AG09309 (cell line): ENCODE measurements at places on chromosomes 16 and 17.

DNA sequence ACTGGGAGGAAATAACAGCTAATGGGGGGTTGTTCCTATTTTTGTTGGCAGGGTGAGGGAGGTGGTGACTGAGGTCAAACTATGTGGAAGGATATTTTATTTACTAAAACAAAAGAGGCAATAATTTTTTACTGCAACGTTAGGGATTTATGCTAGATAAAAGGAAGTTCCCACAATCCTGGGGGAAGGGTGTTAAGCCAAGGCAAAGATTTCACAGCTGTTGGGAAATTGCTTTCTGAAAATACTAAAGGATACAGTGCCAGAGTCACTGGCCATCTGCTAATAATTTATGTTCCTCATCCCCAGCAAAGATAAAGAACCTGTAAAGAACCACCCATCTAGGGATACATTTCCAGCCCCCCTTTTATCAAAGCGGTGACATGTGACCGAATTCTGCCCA lies 756.0 kb upstream of the RBFOX1 start:
- DNase-seq, result no peak

GRCh38 chr17:64232466-64233262 lies 30.4 kb downstream of the TEX2 start:
- no peak for DNase-seq

- DNase-seq, result no peak
These were observed 1.2 kb upstream of the FDXR start for GRCh38 chr17:74873874-74874614.

GRCh38 chr17:50659179-50659578 lies 24.5 kb downstream of the ABCC3 start:
- DNase-seq, result no peak

- DNase-seq, result no peak
These were observed 631 bp downstream of the NXPH3 start for GRCh38 chr17:49576088-49576916.

DNA sequence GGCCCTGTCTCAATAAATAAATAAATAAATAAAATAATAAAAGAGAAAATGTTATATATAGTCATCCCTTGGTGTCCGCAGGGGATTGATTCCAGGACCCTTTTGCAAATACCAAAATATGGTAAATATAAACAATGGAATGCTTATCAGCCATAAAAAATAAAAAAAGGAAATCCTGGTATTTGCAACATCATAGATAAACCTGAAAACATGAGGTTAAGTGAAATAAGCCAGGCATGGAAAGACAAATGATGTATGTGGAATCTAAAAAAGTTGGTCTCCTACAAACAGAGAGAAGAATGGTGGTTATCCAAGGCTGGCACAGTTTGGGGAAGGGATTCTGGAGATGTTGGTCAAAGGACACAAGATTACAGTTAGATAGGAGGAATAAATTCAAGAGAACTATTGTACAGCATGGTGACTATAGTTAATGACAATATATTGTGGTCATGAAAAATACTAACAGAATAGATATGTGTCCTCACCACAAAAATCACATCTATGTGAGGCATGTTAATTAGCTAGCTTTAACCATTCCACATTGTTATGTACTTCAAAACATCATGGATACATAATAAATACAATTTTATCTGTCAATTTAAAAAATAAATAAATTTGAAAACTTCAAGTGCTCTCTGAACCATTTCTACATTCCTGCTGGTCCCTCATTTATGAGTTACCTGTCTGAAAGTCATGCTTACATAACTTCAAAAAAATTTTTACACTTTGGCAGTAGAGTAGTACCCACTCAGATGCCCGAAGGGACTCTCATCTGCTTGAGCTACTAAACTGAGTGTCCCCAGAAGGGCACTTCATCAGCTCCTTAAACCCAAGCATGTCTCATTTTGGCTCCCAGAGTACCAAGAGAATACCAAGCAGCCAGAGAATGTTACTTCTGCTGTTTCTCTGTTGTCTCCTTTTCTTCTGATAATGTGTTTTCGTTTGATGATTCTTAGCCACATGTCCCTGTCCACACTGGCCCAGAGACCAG lies 26.6 kb downstream of the N4BP1 start:
- no peak for DNase-seq

DNA sequence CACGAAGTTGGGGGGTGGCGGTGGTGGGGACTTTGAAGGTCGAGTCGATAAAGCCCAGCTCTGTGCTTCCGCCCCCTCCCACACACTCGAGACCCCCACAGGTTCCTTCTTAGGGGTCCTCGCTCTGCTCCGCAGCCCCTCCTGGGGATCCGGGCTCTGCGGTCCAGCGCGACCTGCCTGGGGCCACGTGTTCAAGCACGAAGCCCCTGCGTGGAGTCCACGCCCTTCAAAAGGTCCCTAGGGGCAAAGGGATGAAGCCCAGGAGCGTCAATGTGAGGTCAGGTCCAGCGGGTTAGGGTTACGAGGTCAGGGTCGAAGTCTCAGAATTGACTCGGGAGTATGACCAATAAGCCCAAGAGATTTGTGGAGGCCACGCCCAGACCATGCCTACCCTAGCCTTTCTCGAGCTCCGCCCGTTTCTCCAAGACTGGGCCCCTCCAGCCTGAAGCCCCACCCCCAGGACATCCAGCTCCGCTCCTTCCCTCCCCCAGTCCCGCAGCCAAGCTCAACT lies 786 bp upstream of the CACNA1G start:
- no peak for DNase-seq

GRCh38 chr17:80931421-80932265 lies 60.0 kb upstream of the CHMP6 start:
- peak; percentile 54 for DNase-seq

GRCh38 chr16:67169642-67170167 lies 633 bp upstream of the NOL3 start:
- no peak for DNase-seq

DNA sequence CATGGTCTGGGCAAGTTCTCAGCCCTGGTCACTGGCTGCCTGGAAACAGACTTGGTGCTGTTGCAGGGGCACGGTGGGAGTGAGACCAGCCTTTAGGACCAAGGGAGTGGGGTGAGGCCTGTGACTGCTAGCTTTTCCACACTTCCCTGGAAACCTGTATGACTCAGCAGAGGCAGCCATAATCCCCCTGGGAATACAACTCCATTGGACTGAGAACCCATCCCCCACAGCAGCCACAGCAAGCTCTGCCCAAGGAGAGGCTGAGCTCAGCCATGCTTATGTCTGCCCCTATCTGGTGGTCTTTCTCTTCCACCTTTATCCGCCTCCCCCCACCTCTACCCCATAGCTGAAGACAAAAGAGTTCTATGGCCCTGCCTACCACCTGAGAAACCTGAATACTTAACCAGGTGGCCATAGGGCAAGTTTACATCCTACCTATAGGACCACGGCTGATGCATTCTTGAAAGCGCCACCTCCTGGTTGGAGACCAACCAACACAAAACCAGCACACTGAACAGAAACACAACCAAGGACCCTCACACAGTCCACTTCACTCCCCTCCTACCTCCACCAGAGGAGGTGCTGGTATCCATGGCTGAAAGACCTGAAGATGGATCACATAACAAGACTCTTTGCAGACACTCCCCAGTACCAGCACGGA lies 816.2 kb upstream of the SOX9 start:
- DNase-seq, result no peak

GRCh38 chr17:73198201-73198929 lies 5.5 kb downstream of the COG1 start:
- DNase-seq, result no peak
